Stimulated activated naive CD8-positive, alpha-beta T cell treated with anti-CD3 and anti-CD28 coated beads, Interleukin-15, amount 100 ng/mL, for 72 hours (primary cell): ENCODE measurements at places on chromosomes 5 and 9.

DNA sequence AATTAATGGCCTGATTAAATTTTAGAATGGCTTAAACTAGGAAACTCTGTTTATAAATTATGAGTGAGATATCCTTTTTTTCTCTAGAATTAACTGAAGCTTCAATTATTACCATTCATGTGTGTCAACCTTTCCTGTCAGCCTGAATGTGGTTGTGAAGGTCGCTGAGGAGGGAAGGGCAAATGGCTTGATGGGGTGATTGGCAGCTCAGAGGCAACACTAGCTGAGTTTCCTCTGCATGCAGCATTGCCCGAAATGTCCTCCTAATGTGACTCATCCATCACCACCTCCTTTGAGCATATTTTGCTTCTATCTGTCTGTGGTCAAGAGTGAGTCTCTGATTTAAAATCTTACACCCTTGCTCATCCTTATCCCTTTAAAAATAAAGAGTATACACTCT, 281.9 kb downstream of the TENT4A start:
- no peak for DNase-seq

DNA sequence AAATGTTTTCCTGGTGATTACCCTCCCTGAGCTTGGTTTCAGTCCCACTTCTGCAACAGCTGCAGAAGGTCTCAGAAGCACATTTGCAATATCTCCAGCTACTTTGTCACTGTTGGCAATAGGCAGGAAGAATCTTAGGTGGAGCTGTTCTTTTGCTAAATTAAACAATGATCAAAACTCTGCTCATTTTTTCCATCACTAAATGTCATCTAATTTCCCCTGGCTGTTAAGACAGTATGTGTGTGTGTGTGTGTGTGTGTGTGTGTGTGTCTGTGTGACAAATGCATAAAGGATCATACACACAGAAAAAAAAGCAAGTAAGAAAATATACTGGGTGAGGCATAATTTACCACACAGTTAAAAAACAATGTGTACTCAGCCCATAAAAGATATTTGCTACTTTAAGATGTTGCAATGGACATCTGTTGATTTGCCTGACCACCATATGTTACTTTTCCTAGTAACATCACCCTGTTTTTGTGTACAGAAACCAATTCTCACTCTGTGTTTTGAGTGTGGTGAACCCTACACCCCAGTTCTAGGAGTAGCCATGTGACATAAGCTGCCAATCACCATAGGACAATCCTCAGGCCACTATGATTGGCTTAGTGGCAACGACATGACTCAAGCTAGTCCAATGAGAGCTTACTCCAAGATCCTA, 572.6 kb upstream of the CLINT1 start:
- no peak for DNase-seq

DNA sequence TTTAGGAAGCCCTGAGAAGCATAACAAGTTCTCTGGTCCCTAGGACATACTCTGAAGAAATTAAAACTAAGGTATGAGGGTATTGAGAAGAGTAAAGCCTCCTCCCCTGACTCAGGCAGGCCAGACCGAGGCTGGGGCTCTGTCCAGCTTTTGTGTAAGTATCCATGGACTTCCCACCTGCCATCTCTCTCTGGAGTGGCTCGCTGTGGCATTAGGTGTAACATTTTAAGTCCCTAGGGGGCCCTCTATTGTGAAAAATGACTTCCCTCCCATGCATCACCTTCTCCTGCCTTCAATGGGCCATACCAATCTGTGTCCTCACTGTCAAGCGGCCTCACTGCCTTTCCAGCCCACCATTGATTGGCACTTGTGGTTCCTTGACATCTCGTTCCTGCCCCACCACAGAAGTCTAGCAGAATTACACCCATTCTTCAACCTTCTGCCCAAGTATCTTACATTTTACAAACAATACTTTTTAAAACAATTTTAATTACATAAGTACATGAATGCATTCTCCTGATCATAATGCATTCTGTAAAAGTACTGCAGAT, 205.5 kb downstream of the SLIT3 start:
- no peak for DNase-seq

- DNase-seq: no peak
Measured at GRCh38 chr9:13083366-13083765, 196.1 kb downstream of the MPDZ start.

GRCh38 chr9:36742264-36742663, 169.6 kb downstream of the MELK start:
- DNase-seq: no peak

GRCh38 chr5:177350776-177351391, 584 bp downstream of the LMAN2 start:
- no peak for DNase-seq

DNA sequence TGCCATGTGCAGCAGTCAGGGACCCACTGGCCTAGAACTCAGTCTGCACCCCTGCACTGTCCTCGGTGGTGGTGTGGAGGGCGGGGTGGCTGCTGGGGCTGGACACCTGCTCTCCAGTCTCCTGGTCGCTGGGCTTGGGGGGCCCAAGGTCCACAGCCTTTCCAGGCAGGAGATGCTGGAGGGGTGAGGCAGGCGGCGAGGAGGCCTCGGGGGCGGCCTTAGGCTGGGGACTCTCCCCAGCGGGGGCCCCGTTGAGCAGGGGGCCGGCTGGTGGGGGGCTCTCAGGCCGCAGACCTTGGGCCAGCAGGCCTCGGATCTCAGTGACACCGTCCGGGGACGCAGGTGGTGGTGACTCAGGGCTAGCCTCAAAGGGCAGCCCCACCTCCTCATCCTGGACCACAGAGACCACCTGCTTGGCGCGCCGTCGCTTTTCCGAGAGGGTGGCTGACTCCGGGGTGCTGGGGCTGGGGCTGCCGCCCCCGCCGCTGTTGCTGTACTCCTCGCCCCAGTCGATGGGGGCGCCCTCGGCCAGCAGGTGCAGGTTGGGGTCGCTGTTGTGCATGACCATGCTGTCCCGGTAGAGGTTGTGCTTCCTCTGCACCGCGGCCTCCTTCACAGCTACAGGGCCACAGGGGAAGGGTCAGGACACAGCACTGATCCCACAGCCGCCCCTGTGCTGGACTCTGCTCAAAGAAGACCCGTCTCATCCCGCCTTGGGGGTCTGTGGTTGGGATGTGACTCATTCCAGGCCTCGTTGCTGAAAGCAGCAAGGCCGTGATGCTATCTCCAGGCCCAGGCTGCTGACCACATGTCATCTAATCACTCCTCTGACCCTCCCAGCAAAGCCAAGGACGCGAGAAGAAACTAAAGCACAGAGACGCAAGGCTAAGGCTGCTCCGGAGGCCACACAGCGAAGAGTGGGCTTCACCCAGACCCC, 55.8 kb downstream of the LRSAM1 start:
- no peak for DNase-seq

DNA sequence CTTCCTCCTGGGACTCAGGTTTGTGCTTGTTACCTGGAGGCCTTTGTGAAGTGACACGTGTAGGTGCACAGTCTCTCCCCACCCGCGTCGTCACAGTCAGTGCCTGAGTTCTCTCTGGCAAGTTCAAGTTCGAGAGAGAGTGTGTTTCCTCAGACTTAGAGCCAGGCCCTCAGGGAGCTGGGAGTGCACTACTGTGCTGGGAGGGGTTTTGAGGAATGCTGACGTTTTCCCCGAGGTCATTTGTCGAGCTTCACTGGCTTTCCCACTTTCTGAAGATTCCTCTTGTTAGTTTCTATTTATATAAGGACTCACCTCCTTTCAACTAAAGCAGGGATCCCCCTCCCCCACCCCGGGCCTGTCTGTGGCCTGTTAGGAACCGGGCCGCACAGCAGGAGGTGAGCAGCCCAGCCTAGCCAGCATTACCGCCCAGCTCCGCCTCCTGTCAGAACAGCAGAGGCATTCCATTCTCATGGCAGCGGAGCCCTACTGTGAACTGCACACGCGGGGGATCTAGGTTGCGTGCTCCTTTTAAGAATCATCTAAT, 209.2 kb downstream of the DIRAS2 start:
- no peak for DNase-seq

DNA sequence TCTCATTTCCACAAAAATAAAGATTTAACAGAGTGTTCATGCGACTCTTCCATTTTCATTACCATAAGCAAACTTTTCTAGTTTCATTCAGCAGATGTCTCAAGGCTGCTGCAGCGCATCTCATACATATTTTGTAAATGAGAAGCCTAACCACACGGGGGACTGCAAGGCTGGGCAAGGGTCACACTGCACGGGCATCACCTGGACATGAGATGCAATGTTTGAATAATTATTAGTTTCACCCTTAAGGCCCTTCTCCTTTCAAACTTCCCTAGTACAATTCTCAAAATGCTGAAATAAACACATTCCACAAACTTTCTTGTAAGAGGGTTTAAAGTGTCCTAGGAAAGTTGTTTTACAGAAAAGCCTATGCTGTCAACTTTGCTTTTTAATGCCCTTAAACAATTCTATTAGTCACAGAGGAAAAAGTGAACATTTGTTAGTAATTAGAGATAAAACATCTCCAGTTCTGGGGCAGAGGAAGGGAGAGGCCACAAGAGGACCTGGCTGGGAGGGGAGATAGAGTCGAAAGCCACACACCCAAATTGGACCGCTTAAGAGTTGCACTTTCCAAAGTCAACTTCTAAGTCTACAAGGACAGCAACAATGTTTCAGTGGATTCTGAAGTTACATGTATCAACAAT, 1.3 kb downstream of the DENND1A start:
- no peak for DNase-seq

DNA sequence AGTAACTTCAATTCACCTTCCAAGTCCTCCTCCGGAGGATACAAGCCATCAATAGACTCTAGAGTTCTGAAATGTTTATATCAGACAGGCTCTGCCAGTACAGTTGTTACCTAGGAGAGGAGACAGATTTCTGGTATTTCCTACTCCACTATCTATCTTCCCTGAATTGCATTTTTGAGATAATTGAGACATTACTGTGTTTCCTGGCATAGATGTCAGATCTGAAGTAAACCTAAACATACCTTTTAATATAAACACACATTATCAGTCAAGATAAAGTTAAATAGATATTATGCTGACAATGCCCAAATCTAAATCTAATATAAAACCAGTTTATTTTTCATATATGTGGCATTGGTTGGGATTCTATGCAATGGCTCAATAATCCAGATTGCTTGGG, 8.2 kb upstream of the TYRP1 start:
- DNase-seq: no peak

- no peak for DNase-seq
Measured at GRCh38 chr9:92798358-92798757, 33.7 kb upstream of the BICD2 start.

- no peak for DNase-seq
Measured at GRCh38 chr9:26261503-26262330, 583.5 kb upstream of the TUSC1 start.

GRCh38 chr9:134217431-134218210, 53.3 kb upstream of the RNU6ATAC start:
- DNase-seq: no peak

DNA sequence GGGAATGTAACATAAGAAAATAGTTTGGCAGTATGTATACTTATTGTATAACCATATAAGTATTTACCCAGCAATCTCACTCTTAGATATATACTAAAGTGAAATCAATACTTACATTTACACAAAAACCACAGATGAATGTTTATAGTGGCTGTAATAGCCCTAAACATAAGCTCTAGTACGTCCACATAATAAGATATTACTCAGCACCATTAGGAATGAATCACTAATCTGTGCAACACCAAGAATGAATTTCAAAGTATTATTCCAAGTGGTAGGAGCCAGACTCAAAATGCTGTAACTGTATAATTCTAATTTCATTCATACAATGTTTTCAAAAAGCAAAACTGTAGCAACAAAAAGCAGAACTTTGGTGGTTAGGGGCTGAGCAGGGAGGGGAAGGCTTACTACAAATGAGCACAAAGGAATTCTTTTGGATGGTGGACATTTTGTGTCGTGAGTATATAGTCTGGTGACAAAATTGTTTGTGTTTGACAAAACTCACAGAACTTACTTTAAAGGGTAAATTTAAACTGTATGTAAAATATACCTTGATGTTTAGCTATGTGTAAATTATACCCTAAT, 11.9 kb upstream of the C5orf46 start:
- no peak for DNase-seq

DNA sequence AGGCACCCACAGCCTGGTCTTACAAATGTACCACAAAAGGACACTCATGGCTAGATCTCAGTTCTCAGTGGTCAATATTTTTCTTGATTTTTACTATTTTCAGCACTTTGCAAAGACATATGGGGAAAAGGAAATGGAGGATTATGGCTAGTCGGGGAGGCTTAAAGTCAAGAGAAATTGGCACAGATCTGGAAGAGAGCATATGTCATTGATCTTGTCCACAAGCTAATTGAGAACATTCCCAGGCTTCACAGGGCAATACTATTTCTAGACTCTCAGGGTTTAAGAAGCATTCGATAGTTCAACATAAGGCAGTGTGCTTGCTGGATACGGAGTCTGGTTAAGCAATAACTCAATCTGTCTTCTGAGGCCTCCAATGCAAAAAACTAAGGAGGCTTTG, 285.8 kb downstream of the ZNF608 start:
- no peak for DNase-seq

- DNase-seq: no peak
Measured at GRCh38 chr5:8827696-8828095, 718.2 kb downstream of the SEMA5A start.

DNA sequence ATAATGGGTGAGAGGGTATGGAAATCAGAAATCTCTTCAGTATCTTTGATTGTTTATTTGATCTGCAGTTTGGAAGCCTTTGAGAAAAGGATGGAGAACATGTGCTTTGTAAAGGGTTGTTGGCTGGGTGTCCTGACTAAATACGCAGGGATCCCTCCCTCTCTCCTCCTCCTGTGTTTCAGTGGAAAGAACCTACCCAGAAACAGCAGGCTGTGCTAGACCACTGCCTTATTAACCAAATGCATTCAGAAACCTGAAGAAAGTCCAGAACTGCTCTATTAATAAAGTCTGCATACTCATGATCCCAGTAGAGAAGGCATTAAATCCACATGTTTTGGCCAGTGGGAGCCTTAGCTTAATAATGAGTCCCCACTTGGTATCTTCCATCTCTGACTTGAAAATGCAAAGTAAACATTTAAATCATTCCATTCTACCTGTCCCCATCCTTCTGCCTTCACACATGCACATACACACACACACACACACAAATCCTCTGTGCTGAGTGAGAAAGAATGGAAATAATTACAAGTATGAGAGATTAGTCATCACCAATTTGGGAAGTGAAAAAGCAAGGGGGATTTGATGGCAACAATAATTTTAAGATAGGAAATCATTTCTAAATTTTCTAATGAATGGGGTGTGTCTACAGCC, 10.0 kb upstream of the LECT2 start:
- no peak for DNase-seq

GRCh38 chr5:112316731-112317130, 102.3 kb downstream of the EPB41L4A start:
- DNase-seq: no peak

DNA sequence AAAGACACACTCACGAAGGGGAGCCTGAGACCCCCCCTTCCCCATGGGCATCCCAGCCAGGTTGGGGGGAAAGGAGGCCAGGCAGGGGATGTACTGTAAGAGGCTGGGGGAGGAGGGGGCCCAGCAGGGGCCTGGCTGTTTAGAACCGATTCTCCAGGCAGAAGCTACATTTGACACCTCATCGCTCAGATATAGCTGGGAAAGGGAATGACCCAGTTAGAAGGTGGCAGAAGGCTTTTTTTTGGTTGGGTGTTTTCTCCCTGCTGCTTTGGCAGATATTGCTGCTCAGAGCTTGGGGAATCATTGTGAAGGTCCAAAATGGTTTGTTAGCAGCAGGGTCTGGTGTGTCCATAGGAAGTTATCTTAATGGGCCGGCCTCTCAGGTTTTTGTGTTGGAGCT, 6.0 kb downstream of the CDX1 start:
- no peak for DNase-seq

GRCh38 chr5:149774906-149775305, 44.8 kb downstream of the PPARGC1B start:
- DNase-seq: no peak

GRCh38 chr9:132018957-132019405, 60.7 kb downstream of the MED27 start:
- DNase-seq: no peak
